ENCODE measurements at places on chromosomes 7 and 10.

DNA sequence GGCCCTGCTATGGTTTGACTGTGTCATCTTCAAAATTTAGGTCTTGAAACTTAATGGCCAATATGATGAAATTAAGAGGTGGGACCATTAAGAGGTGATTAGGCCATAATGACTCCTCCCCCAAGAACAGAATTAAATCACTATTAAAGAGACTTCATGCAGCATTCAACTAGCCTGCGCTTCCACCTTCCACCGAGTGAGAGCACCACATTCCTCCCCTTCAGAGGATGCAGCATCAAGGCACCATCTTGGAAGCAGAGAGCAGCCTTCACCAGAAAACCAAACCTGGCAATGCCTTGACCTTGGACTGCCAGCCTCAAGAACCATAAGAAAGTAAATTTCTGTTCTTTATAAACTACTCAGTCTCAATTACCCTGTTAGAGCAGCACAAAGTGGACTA is 371.1 kb upstream of the NFE2L3 start:
- DNase-seq, result no peak

GRCh38 chr7:77729574-77730348 is 33.5 kb downstream of the RSBN1L start:
- no peak for DNase-seq

DNA sequence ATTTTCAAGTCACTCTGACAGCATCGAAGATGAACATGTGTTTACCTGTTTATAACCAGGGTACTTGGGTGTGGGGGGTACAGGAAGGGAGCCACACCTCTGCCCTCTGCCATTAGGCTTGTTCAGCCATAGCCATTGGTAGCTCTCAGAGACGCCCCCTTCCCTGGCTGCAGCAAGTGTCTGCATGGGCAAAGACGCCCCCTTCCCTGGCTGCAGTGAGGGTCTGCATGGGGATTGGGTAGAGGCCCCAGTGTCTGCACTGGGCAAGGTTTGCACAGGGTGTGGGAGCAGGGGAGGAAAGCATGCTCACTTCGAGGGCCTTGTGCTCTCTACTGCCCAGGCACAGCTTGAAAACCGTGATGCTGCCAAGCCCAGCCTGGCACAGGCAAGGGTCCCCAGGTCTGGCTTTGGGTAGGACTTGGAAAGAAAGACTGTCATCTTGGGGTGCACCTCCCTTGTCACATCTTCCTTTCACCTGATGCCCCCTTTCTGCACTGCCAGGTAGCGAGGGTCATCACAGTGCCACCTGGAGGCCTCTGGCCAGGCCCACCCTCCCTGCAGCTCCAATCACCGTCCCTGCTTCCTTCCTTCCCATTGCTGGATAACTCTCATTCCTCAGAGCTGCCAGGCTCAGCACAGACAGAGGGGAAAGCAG is 3.7 kb downstream of the TMEM225B start:
- DNase-seq, result no peak

DNA sequence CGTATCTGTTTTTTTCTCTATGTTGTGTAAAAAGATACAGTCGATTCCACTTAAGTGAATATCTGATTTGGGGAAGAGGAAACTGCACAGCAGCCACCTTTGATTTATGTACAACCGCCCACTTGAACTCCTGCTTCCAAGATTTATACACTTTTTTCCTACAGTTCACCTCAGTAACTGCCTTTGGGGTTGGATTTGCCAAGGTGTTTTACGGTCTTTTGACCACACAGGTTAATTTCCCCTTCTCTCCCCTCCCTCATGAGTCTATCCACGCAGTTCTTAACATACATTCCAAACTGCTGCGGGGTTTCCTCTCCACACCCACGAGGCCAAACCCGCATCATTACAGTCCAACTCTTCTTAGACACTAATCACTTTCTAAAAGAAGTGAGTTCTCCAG is 277.0 kb downstream of the USP6NL start:
- DNase-seq, result no peak

DNA sequence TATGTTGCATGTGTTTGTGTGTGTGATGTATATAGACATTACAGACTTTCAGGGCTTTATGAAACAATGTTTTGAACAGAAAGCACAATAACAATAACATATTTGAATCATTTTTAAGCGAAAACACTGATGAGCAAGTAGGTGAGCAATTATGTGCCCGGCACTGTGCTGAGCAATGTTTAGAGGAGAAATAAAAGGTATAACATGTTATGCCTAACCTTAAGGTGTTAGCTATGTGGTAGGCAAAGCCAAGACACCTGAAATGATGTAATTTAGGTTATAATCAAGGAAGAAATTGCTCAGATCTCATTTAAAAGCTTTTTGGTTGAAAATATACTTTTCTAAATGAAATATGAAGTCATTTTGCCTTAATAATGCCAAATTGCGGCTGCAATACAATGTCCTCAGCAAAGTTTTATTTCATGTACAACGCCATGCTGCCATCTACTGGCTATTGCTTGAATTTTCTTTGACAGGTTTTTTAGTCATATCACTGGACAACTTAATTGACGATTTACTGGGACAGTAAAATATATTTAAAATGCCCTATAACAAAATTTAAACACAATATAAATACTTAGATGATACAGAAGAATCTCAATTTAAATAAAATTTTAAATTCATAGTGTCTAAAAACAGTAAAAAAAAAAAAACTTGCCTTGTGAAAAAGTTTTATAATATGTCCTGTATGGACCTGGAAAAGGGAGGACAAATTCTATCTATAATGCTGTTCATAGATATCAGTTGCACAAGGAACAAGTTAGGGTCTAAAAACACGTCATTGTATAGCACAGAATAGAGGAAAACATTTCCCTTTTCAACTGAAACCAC is 131.1 kb upstream of the CDK1 start:
- no peak for DNase-seq

GRCh38 chr7:28433699-28434219 is 21.4 kb downstream of the CREB5 start:
- DNase-seq, result no peak

- no peak for DNase-seq
These were observed 46.8 kb downstream of the PIK3AP1 start for GRCh38 chr10:96673318-96674099.

DNA sequence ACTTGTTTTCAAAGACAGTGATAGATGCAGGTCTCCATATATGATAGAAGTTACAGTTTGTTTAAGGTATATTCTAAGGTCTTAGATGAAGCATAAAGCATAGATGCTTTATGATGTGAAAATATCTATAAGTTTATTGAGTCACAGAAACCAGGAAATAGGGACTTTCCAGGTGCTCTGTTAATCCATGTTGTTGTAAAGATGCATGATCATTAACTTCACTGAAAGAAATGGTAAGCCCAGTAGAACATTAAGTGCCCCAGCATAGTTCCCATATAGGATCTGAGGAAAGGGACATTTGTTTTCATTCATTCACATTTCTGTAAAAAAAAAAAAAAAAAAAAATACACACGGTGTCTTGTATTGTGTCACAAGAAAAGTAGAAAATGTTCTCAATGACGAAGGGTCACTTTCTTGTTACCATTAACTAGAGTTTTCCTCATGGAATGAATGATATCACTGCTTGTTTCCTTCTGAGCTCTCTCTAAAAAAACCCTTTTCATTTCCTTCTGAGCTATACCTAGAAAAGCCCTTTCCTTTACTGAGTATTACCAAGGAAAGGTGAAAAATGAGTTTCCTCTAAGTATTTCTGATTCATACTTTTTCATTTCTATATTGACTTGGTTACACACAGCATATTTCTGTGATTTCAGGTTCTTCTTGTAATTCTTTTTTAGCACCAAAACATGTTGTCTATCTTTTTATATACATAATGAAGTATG is 105.2 kb downstream of the MACC1 start:
- DNase-seq, result no peak

GRCh38 chr7:13414181-13414580 is 575.3 kb downstream of the ETV1 start:
- no peak for DNase-seq

DNA sequence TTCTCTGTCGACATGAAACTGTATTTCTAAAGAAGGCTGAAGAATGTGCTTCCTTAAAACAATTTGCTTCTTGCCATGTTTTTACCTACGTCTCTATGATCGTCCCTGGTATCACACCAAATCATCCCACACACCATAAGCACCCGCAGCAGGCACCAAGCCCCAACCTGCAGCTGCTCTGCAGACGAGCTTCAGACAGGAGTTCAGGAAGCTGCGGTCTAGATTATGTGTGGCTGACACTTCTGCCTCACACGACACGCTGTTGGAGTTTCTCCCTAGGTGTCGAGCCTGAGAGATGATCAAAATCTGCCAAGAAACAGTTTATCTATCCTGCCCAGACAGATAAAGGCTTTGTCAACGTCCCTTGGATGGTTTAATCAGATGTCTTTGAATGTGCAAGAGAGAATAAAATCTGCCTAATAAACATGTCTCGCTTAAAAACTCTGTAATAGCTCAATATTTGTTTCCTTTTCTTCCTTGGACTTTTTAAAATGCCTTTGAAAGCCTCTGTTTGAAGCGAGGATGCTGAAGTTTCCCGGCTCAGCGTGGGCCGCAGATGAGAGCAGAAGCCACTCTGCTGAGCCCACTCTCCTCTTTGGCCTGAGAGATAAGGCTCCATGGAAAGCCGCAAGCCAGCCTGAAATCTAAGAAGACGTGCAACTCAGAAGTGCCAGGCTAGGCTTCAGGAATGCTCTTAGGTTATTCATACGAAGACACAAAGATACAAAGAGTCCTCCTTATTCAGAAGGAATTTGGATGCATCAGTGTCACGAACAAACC is 158.3 kb upstream of the PFKP start:
- DNase-seq, result no peak

DNA sequence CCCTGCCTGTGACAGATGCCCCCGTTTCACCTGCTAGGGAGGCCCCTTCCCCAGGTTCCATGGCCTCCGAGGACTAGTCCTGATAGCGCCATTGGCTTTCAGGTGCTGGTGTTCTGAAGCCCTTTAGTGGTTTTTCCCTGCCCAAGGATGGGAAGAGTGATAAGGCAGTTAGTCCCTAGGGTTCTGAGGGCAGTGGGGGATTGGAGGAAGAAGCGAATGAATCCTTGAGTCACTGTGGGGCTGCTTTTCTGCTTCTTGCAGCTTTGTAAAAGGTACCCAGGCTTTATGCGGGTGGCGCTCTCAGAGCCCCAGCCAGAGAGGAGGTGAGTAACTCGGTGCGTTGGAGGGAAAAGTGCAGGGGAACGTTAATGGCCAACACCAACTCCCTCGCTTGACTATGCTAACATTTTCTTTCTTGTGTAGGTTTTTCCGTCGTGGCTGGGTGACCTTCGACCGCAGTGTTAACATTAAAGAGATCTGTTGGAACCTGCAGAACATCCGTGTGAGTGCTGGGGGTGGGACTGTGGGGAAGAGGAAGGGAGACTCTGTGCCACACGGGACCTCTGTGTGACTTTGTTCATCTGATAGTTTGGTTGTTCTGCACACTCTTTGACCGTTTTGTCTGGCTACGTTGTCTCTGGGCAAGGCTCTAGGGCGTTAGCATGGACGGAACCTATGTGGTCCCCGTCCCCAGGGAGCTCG is 3.9 kb downstream of the UFSP1 start:
- no peak for DNase-seq

DNA sequence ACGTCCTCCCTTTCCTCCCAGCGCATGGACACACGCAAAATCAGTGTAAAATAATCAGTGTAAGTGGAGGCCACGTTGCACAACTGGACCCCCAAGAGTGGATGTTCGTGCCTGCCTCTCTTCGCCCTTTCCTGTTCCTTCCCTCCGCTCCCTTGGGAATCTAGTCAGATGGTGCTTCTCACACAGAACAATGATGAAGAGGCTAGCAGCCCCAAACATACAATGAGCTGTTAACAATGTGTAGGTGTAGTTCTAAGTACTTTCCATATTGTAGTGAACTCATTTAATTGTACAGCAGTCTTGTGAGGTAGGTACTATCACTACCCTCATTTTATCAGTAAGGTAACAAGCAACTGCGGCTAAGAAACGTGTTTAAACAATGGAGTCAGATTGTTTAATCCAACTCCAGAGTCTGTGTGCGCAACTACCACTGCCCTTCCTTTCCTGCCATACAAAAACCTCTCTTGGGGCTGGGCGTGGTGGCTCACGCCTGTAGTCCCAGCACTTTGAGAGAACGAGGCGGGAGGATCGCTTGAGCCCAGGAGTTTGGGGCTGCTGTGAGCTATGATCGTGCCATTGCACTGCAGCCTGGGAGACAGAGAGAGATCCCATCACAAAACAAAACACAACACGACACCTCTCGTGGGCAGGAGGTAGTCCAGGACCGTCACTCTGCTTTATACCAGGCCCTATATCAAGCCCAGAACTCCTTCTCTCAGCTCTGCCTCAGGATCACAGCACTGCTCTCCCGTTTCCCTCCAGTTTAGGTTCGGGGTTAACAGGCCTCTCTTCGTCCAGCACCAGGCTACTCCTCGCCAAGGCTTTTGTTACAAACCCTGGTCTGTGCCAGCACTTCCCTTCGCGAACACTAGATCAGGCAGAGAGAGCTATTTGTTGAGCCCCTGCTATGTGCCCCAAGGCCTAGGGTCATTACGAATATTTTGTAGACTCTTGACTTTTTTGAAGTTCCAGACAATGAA is 1.1 kb downstream of the FKBP9 start:
- no peak for DNase-seq

DNA sequence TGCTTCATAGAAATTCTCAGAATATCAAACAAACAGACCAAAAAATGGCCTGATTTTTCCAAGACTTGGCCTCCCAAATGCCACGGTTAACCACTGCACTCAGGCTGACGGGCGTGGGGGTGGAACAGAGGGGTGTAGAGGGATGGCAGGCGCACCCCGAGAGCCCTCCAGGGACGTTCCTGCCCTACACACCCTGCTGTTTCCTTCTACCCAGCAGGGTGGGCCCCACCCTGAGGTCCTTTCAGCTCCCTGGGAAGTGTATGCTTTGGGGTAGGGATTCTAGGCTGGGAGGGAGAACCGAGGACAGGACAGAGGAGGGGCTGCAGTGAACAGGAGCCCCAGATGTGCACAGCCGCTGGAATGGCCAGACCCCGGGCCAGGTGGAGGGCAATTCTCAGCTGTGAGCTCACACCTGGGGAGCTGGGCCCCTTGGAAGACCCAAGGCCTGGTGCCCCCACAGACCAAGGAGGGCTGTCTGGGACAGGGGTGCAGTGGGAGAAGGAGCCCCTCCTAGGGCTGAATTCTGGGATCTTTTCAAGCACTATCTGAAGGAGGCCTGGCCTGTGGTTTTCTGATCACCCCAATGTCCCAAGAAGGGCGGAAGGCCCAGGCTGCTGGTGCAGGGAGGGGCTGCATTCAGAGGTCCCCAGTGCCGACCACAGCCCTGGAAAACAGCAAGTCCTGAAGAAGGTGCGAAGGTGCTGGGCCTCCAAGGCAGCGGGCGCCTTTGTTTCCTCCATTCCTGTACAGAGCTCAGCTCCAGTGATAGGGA is 32.9 kb upstream of the INPP5A start:
- DNase-seq, result no peak

- no peak for DNase-seq
These were observed 547.5 kb upstream of the LRRTM3 start for GRCh38 chr10:66378117-66378876.

DNA sequence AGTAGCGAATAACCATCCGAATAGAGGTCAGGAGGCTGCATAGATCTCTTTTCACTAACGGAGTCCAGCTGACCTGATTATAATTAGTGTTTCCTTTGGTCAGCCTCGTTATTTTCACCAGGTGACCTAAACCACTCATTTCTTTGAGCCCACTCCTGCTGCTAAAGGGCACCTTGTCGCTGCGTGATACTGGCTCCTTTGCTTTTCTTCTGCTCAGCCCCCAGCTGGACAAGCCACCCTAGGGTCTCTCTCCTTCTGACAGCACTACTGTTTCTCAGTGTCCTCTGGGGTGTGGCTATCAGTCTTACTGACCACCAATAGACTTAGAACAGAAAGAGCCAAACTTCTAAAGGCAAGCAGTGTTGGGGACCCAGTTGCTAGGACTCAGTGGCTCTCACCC is 2.7 kb upstream of the IGFBP3 start:
- DNase-seq, result no peak

- DNase-seq, result no peak
These were observed 809.1 kb downstream of the ANKRD7 start for GRCh38 chr7:119033641-119034040.

All from GM18507 (cell line).